ENCODE measurements at places on chromosomes 16 and 17.
A peak's percentile ranks its signal among the peaks of the same experiment; 100 is the strongest.

DNA sequence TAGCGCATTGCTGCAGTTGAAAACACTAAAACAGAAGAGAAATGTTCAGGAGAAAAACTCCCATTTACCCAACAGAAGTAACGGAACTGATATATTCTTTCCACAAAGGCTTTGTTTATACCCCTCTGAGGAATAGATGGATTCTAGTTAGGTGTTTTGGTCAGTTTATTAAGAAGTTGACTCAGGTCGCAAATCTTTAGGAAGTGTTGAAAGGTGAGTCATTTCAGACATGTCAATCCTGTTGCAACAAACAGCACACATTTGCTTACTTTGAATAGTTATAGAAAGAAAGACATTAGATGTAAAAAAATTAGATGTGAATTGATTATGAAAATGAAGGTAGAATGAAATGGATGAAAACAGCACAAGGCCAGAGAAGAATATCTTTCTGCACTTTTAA lies 941.0 kb downstream of the KCNJ2 start:
- no peak for DNase-seq

DNA sequence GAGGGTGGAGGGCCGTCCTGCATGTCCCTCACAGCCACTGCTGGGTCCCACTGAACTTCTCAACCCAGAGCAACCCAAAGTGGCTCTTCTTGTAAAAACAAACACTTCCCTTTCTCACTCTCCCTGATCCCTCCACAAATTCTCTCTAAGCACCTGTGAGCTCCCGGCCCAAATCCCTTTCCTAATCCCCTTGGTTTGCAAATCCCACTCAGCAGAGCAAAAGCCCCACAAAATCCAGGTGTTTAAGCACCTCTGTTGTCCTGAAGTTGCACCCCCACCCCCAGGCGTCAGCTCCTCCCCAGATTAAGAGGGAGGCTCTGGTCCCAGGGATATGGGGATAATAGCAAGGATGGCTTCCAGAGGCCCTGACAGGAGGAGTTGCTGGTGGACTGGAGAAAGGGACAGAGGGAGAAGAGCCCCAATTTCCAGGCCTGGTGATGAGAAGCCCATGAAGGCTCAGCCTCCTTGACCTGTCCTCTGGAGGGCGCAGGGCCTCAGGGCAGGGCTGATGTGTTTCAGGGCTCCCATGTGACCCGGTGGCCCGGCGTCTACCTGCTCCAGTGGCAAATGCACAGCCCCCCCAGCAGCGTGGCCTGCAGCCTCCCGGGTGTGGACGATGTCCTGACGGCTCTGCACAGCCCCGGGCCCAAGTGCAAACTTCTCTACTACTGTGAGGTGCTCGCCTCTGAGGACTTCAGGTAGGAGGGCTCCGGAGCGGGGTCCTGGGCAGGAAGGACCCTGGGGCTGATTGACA lies 23.0 kb downstream of the NAGPA start:
- no peak for DNase-seq

DNA sequence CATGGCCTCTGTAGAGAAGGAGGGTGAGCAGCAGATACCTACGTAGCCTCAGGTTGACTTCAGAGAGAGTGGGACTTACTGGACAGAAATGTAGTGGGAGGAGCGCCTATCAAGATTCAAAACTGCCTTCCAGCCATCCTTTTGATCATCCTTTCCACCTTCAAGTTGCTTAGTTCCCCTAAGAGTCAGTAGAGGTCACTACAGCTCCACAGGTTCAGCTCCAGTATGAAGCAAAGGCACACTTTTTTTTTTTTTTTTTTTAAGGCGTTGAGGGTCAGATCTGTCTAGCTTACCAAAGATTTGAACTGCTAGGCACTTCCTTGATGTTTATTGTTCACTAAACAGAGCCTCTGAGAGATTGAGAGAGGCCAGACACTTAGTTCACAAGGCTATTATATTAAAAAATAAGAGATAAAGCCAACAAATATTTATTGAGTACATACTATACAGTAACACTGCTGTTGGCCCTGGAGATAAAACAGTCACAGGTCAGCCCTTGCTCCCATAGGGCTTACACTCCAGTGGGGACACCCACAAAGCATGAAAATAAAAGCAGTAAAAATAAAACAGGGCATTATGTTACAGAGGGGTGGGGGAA lies 3.1 kb downstream of the RNF227 start:
- peak; percentile 82 for DNase-seq

GRCh38 chr17:565521-565920 lies 149.1 kb downstream of the VPS53 start:
- no peak for DNase-seq

Measured in CD4-positive, alpha-beta T cell treated with Interleukin-4 for 4 hours (primary cell).